Femur (tissue), 1 donor: ENCODE measurements at places on chromosomes 13 and 19.
A peak's percentile ranks its signal among the peaks of the same experiment; 100 is the strongest.

DNA sequence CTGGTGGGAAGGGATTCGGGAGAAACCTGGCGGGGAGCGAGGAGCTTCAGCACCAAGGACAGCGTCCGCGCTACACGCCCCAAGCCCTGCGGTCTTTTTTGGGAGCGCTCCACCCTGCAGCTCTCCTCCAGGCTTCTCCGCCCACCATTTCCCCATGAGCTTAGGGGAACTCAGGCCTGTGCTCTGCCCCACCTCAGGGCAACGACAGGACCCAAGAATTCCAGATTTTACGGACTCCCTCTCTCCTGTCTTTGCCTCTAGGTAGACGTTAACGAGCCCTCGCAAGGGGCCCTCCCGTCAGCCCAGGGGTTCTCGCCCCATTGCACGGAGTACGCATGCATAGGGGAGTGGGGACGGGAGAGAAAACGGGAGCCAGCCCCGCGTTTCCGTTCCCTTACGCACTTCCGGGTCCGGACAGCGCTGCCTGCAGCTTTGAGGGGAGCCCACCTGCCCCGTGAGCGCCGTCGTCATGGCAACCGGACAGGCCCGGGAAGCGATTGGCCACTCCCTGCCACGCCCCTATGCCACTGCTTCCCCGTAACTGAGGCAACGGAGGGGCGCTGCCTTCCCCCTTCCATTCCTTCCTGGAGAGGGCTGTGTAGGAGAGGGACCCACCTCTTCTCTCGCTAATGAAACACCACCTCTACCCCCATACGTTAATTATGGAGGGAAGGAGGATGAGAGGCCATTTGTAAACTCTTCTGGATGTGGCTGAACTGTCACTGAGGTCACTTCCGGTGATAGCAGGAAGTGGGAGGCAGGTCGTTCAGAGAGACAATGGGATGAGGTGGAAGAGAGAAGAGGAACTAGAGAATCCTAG lies 20.8 kb downstream of the NOVA2 start:
- DNase-seq = peak; percentile 70

DNA sequence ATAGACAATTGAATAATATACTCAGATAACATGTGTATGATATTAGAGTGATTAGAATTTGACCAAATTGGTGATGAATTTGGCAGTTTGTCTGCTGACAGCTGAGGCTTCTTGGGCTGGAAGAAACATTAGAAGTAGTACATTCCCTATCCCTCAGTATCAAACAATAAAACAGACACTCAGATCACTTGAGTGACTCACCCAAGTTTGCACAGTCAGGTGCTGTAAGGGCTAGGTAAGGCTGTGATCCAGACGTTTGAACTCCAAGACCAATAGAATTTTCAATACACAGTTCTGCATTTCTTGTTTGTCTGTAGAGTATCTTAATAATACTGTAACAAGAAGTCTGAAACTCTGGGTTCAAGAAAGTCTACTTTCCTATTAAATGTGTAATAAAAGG lies 223.5 kb downstream of the POSTN start:
- no peak for DNase-seq

DNA sequence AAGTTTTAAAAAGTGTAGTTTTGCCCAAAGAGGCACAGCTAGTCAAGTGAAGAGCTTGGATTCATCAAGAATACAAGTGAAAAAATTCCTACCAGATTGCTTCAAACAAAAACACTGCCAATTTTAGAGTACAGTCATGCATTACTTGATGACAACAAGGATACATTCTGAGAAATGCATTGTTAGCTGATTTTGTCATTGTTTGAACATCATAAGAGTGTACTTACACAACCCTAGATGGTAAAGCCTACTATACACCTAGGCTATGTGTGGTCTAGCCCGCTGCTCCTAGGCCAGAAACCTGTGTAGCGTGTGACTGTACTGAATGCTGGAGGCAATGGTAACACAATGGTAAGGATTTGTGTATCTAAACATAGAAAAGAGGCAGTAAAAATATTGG lies 41.1 kb downstream of the TMTC4 start:
- no peak for DNase-seq

DNA sequence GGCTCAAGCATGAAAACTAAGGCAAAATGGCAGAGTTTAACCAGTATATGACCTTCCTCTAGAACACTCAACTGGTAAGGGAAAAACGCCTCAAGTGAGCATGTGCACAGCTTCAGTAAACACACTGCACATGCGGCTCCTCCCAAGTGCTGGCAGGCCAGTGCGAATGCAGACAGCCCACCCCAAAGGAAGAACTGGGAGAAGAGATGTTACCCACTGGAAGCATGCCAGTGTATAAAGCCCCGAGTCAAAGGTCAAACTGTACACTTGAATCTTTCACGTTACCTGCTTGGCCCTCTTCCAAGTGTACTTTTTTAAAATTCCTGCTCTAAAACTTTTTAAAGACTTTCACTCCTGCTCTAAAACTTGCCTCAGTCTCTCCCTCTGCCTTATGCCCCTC lies 19.2 kb upstream of the RCBTB1 start:
- DNase-seq = no peak

GRCh38 chr19:35940078-35940775 lies 4.1 kb downstream of the LRFN3 start:
- DNase-seq = no peak

- DNase-seq = no peak
These were observed 9.6 kb upstream of the MAMSTR start for GRCh38 chr19:48728911-48729664.

DNA sequence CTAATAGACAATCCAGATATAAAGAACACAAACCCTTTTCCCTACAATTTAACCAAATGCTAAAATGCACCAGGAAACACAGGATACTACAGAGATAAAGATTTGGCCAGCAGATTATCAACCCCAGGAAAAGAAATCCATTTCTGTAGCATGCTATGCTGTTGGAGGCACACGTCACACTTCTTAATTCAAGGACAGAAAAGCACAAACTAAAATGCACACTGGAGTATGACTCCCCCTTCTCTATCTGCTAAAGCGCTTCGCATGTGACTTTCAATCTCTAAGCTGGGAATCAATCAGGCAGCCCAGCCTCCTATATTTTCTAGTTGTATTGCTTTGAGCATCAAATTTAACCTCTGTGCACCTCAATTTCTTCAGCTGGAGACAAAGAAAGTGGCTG lies 22.2 kb downstream of the ABCC4 start:
- no peak for DNase-seq

GRCh38 chr13:75836441-75836840 lies 200.3 kb downstream of the LMO7 start:
- no peak for DNase-seq

- DNase-seq = peak; percentile 51
These were observed 903 bp downstream of the LATS2 start for GRCh38 chr13:21060338-21061028.

DNA sequence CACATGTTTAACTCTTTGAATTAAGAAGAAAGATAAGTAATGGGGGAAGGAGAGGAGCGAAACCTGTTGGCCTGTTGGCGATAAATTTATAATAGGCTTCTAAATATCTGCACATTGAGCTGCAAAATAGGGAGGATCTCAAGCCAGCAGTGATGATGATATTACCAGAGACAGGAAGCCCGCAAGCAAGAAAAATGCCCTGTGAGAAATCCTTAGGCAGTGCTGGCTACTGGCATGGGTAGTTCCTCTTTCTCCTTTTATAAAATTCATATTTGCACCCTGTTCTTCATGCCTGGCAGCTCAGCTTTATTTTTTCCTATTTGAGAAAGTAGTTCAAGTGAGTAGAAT lies 858 bp upstream of the USP12 start:
- DNase-seq = no peak

GRCh38 chr19:11970174-11970573 lies 5.3 kb downstream of the ZNF763 start:
- no peak for DNase-seq

DNA sequence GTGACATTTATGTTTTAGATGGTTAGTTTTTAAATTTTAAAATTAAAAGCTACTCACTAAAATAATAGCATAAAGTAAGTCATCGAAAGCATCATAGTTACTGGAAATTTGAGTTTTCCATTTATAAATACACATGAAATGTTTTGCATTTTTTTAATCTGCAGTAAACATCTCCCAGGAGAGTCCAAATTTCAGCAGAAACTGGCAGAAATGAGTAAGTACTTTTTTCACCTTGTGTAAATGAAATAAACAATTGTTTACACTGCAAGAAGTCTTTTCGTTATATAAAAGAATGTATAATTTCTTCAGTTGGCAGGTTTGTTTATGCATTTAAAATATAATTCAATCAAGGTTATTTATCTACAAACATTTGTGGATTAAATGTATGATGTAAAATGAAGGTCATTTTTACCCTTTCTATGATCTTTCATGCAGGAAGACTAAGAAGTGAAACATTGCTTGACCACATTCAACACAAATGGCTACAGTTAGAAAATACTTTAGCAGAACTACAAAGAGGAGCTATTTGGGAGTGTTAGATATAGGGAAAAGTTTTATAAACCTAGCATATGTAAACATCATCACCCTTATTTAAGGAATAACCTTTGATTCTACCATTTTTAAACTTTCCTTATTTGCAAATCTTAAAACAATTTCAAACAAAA lies 55.6 kb downstream of the RCBTB2 start:
- no peak for DNase-seq

DNA sequence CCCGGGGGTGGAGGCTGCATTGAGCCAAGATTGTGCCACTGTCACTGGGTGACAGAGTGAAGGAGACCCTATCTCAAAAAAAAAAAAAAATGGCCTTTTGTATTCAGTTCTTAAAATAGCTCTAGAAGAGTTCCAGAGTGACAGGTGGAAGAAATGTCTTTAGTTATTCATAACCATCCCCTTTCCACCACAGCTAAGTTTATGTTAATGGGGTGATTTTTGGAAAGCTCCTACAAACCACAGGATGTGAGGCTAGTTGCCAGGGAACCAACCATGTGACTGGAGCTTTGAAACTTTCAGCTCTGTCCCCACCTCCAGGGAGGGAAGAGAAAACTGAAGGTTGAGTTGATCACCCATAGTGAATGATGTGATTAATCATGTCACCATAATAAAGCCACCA lies 6.9 kb downstream of the ZNF490 start:
- no peak for DNase-seq

DNA sequence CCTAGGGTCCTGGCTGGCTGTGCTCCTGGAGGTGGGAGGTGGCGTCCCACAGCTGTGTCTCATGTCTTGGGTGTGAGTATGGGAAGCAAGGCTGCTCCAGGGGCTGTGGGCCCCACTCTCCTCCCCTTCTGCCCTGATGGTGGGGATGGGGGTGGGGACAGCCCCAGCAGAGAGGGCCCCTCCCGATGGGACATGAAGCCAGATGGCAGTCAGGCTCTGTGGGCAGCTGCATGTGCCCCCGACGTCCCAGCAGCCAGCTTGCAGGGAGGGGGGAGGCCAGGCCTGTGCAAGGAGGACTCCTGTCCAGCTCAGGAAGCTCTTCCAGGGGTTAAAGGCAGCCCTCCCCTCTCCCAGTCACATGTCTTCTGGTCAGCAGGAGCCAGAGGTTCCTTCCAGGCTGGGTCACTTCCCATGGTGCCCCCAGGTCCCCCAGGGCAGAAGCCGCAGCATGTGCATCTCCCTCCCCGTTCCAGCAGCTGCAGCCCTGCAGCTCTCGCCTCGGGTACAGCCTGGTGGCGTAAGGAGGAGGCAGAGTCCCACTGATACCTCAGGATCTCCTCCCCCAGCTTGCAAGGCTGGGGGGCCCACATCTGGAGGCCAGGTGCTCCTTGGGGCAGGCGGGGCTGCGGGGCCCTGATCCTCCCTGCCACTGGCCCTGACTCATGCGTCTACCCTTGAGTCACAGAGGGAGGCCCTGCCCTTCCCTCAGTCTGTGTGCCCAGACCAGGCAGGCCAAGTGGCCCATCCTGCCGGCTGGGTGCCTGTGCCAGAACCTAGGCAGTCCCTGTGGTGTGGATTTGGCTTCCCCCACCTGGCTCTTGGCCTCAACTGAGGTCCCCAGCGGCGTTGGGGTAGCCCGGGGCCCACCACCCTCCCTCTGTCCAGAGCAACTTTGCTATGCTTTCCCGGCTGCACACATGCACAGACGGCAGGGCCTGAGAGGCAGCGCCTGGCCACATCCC lies 13.0 kb downstream of the YIPF2 start:
- peak; percentile 65 for DNase-seq

GRCh38 chr19:39308531-39309304 lies 11.9 kb downstream of the LRFN1 start:
- no peak for DNase-seq

DNA sequence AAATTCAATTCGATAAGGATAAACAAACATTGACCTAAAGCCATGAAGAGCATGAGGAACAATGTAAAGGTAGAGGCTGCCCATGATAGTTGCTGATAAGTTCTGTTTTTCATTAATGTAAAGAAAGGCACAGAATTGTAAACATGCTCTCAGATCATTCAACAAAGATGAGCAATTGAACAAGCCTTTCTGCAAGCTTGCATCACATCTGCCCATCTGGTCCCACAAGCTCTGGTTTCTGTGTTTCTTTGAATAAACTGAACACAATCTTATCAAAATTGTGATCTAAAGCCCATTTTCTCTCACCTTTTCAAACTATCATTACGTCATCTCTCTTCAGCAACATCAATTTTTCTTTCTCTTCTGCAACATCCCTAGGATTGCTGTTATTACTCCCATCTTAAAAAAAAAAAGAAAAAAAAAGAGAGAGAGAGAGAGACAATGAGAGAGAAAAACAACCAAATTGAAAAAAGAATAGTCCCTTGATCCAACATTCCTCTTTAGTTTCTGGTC lies 487.2 kb upstream of the GPC6 start:
- no peak for DNase-seq

GRCh38 chr13:77580748-77581147 lies 45.2 kb downstream of the SCEL start:
- DNase-seq = no peak

- DNase-seq = no peak
These were observed 28.3 kb downstream of the SMAD9 start for GRCh38 chr13:36891752-36892151.

DNA sequence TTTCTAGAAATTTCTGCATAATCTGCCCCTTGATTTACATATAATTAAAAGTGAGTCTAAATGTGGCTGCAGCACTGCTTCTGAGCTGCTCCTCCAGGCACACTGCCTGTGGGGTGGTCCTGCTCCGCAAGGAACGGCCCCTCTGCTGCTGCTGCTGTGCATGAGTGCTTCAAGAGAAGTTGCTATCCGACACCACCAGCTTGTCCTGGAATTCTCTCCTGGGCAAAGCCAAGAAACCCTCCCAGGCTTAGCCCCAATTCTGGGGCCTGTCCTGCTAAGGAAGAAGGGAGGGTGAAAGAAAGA lies 7.5 kb upstream of the PDCD5 start:
- no peak for DNase-seq

DNA sequence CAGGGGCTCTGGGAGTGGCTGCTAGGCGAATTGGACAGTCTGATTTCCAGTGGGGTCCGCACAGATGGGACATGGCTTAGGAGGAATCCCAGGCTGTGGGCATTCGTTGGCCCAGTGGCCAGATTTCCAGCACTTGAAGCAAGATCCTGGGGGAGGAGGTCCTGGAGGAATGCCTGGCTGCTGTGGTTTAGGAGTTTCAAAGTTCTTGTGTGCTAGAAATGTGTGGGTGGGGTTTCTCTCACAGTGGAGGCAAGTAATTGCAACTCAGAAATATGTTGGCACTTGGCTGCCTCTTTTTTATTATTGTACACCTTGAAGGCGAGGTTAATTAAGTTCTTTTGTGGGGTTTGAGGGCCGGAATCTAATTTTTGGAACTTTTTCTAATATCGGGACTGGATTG lies 17.1 kb downstream of the IGFL3 start:
- no peak for DNase-seq
